ENCODE measurements at places on chromosomes 1 and 21.
A peak's percentile ranks its signal among the peaks of the same experiment; 100 is the strongest.

- DNase-seq = no peak
Observed at GRCh38 chr21:39675590-39675989, 62.9 kb downstream of the B3GALT5 start.

GRCh38 chr1:171898941-171899340, 57.6 kb downstream of the DNM3 start:
- DNase-seq = peak; percentile 39

DNA sequence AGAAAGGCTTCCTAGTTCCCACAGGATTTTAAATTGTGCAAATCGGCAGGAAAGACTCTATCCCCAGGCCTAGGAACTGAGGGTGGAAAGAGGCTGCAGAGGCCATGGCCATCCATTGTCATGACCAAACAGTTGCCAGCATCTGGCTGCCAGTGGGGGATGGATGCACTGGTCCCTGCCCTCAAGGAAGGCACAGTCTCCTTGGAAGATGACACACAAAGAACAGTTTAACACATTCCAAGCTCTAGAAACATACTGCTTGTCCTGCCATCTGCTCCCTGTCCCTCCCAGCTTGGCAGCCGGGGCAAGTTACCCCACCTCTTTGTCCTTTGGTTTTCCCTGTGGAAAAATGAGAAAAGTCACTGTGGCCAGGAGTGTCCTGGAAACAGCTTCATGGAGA, 83.2 kb downstream of the BCAR3 start:
- no peak for DNase-seq

DNA sequence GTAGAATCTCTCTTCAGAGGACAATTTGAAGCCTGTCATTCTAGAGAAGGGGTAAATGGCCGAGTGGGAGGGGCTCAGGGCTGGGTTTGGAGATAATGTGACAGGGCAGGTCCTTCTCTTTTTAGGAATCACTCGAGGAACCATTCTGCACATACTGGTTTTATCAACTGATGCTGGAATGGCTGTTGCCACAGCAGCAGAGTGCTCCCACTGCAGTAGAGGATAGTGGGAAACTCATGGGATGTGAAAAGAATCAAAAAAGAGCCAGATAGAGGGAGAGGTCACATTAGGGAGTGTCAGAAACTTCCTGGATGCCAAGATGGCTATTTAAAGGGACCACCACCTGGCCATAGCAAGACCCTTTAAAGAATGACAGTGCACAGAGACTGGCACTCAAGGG, 105.3 kb downstream of the NAV1 start:
- DNase-seq = no peak

- DNase-seq = no peak
Observed at GRCh38 chr1:12546771-12547585, 71.0 kb downstream of the DHRS3 start.

DNA sequence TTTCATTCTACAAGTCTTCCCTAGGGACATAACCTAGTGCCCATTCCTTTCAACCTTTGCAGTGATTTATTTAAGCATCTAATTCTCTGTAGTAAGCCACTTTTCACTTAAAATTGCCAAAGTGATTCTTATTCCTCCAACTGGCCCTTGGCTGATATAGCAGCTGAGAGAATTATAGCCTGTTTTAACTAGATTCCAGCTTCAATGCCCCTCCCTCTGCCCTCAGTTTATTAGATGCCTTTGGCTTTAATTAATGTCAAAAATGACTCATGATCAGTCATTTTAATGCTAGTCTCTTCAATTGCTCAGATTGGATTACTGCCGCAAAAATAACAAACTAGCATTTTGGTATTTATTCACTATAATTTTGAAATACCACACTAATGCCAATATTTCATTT, 145.4 kb upstream of the KCTD3 start:
- DNase-seq = no peak

GRCh38 chr1:225848030-225848955, 33.9 kb downstream of the TMEM63A start:
- DNase-seq = no peak

DNA sequence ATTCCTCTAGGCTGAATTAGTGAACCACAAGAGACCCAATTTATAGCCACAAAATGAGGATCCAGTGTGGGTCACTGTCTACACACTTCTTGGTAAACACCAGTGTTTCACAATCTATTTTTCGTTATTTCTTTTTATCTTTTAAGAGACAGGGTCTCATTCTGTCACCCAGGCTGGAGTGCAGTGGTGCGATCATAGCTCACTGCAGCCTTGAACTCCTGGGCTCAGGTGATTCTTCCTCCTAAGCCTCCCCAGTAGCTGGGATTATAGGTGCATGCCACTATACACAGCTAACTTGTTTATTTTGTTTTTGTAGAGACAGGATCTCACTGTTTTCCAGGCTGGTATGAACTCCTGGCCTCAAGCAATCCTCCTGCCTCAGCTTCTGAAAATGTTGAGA, 29.3 kb upstream of the SLC45A3 start:
- no peak for DNase-seq

DNA sequence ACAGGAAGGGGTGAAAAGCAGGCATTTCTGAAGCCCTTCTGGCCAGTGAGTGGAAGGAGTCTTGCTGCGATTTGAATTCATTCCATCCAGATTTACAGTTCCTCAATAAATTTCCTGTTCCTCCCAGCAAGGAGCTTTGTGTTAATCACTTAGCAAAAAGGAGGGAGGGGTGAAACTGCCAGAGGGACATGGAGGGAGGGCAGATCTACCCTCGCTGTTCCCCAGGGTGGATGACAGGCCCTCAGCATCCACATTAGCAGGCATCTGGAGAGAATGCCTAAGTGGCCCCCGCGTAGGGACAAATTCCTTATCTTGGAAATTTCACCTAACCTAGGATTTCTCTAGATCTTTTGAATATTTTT, 1.2 kb downstream of the ETV3 start:
- peak; percentile 27 for DNase-seq

DNA sequence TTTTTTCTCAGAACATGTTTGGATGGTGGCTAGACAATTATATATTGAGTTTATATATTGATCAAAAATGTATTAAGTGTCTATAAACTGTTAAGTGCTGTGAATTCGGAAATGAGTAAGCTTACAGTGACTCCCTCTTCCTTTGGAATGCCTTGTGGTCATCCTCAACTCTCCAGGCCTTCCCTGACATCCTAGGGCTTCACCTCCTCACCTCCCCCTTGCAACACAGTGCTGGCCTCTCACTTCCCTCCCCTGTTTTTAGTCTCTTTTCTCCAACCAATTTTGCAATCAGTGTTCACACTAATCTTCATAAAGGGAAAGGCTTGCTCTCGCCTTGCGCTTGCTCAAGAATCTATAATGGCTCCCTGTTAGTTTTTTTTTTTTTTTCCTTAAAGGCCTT, 95.1 kb upstream of the C1orf21 start:
- DNase-seq = no peak

GRCh38 chr1:153072806-153073726, 1.7 kb upstream of the SPRR2B start:
- no peak for DNase-seq

DNA sequence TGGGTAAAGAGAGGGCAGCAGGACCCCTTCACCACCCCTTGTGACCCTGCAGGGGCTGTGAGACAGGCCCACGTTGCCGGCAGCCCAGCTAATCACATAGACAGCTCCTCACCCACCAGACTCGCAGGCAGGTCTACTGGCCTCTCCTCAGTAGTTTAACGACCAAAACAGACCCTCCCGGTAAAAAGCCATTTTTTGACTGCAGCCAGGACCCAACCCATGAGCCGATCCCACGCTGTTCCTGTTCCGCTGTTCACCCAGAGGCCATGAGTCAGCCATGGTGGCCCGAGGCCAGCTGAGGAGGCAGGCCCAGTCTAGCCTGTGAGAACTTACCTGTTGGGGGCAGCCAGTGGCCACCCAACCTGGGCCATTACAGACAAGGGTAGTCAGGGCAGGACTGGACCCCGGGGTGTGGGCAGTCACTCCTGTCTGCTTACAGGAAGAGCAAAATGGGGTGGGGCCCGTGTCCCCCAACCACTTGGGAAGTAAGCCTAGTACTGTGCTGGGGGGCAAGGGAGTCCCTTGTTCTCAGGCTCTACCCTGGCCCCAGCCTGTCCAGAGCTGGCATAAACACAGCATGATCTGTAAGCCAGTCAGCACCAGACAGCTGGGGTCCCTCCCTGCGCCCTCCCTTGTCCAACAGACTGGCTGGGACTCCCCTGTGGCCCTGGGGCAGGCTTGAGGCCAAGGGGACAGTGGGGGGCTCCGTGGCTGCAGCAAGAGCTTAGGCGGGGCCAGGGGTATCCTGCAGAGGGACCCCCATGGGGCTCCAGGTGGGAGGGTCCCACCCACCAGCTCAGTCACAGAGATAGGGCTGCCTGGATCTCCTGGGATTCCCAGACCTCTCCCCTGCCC, 61.9 kb downstream of the WNT9A start:
- peak; percentile 39 for DNase-seq

- DNase-seq = no peak
Observed at GRCh38 chr21:33974513-33975468, 59.2 kb upstream of the ATP5PO start.

- DNase-seq = no peak
Observed at GRCh38 chr21:35354078-35354477, 305.0 kb upstream of the RUNX1 start.

- DNase-seq = peak; percentile 69
Observed at GRCh38 chr1:207024202-207025145, 8.1 kb downstream of the C1orf116 start.

DNA sequence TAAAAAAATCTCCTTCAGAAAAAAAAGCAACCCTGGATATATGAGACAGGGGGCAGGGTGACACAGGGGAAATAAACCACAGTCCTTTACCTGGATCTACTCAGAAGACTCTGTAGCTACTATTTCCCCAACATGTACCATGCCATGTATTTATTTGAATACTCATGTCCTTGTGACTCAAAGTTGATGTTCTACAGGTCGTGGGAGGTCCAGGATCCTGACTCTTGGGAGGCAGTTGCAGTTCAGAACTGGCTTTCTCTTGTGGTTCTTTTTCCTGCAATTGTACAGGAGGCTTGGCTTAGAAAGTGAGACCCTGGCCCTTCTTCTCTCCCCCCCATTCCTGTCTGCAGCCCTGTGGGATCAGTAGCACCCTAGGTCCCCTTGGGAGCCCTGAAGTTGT, 5.8 kb upstream of the IL24 start:
- no peak for DNase-seq

- DNase-seq = no peak
Observed at GRCh38 chr21:17782051-17782450, 37.1 kb downstream of the C21orf91 start.

DNA sequence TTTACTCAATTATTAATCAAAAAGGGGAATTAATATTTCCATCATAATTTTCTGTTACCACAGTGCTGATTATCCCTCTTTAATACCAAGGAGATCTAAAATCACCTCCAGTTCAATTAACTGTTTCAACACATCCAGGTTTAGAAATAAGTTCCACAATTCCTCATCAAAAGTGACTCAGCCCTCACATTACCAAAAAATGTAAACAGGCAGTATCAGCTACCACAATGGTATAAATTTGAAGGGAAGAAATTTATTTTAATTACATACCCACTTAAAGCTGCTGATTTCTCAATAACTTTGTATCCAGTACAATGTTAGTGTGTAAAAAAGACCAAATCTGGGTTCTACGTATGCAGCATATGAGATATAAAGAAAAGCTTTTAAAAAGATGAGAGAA, 51.9 kb downstream of the EIF4G3 start:
- DNase-seq = peak; percentile 64

GRCh38 chr1:37922767-37923550, 23.9 kb downstream of the INPP5B start:
- no peak for DNase-seq

DNA sequence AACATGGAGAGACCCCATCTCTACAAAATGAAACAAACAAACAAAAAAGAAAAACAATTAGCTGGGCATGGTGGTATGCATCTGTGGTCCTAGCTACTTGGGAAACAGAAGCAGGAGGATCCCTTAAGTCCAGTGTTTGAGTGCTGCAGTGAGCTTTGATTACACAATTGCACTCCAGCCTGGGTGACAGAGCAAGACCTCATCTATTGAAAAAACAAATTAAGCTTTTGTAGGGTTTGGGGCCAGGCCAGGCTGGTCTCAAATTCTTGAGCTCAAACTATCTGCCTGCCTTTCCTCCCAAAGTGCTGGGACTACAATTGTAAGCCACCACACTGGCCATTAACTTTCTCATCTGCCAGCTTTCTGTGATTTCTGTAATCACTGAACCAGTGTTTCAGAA, 27.2 kb downstream of the NIPAL3 start:
- DNase-seq = peak; percentile 47

GRCh38 chr21:42512346-42513034, 1.2 kb upstream of the SLC37A1 start:
- DNase-seq = no peak

DNA sequence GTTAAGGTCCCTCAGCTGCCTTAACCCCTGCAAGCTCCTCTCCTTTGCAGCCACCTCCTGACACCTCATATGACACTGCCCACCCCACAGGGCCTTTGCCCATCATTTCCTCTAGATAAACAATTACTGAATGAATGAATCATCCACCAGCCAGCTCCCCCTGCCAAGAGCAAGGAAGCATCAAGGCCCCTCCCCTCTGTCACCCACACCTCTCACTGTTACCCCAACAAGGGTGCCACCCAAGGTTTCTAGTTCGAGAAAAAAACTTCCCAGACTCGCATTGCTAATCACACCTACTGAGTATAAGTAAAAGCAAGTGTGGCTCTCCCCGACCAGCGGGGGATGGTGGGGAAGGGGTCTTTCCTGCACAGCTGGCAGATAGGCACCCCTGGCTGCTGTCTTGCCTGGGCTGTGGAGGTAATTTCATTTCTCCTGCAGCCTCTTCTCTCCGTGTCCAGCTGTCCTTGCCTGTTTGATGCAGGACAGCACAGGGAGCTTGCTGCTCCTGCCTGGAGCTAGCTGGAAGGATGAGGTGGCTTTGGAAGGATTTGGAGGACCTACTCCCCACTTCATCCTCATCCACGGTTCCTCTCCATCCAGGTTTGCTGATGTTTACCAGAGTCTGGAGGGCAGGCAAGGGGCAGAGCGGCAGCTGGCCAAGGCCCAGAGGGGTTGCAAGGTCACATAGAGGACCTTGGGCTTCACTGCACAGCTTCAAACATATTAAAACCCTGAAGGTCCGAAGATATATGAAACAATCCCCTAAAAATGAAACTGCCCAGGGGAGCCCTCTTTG, 33.1 kb upstream of the LBR start:
- no peak for DNase-seq

GRCh38 chr1:30770150-30770549, 12.6 kb upstream of the LAPTM5 start:
- DNase-seq = no peak

- DNase-seq = no peak
Observed at GRCh38 chr21:32190493-32191144, 88.2 kb downstream of the MIS18A start.

DNA sequence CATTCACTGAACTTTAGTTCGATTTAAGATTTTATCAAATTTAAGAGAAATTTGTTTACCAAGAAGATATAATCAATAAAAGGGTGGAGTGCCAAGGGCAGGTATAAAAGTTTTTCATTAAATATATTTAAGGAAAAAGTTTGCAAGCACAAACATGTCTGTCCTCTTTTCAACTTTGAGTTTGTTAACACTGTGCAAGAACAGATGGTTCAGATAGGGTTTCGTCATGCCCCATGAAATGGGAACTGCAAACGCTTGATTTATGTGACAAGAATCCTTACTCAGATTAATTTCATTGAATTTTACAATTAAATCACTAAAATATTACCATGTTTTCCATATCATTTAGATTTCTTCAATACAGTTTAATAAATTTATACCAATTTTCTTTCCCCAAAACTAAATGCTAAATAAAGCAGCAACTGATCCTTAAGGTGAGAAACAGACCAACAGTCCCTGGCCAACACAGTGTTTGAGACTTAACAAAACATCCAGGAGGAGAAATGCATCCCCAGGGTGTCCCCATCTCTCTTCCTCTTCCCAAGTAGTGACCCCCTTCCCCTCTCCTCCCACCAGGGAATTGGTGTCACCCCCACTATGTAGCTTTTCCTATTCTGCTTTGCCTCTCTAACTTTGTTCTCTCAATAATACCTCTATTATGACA, 292.9 kb downstream of the LTN1 start:
- no peak for DNase-seq

Data from fibroblast of lung (primary cell).